ENCODE measurements at places on chromosomes 1 and 21.
A peak's percentile ranks its signal among the peaks of the same experiment; 100 is the strongest.

DNA sequence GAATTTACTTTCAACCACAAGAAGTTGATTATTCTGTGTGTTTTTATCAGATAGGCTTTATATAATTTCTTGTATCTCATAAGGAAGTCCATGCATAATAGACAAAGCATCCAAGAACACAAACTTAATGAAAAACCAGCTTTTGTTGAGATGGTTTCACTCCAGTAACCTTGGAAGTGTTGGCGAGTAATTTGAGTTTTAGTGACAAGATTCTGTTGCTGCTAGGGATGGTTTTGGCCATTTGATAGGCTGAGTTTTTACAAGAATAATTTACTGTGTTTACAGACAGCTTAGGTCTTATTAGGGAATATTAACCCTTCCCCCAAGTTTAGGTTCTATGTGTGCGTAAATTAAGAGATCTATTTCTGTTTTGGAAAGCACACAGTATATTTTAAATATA is 513.6 kb downstream of the USP25 start:
- no peak for DNase-seq

DNA sequence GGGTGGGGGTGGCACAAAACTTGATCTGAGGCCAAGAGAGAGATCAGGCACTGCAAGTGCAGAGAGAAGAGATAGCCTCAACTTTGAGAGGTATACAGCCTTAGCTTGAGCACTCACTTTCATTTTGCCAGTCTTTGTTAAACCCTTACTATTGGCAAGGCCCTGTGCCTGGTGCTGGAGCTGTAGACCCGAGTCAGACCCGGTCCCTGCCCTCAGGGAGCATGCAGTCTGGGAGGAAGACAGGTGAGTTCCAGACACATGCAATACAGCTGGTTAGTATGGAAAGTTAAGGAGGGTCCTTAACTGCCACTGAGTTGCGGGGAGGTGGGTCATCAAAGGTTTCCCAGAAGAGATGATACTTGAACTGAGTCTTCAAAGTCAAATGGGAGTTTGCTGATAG is 31.7 kb downstream of the RAB3B start:
- no peak for DNase-seq

DNA sequence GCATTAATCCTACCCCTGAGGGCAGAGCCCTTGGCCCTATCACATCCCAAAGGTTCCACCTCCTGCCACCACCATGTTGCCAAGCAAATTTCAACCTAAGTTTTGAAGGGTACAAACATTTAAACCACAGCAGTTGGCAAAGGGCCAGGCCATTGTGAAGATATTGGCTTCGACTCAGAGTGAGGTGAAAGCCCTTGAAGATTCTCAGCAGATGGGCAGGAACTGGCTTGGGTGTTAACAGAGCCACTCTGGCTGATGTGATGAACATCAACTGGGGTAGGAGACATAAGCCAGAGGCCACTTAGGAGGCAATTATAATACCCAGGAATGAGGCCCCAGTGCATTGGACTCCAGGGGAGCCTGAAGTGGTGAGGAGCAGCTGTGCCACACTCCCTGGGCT is 207.7 kb upstream of the KAZN start:
- DNase-seq = no peak

DNA sequence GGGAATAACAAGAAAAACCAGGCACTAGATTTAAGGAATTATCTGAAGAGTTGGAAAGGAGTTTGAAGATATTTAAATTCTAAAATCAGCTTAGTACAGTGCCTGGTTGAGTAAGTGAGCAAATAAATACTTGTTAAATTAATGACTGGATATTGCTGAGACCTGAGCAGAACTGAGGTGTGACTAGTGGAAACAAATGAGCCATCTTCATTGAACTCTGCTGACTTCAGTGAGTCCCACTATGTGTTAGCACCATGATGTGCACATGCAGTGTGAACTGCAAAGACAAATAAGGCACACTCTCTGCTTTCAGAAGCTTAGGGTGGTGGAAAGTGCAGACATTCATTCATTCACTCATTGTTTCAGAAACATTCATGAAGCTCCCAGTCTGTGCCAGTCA is 48.7 kb downstream of the ELAPOR1 start:
- DNase-seq = no peak

DNA sequence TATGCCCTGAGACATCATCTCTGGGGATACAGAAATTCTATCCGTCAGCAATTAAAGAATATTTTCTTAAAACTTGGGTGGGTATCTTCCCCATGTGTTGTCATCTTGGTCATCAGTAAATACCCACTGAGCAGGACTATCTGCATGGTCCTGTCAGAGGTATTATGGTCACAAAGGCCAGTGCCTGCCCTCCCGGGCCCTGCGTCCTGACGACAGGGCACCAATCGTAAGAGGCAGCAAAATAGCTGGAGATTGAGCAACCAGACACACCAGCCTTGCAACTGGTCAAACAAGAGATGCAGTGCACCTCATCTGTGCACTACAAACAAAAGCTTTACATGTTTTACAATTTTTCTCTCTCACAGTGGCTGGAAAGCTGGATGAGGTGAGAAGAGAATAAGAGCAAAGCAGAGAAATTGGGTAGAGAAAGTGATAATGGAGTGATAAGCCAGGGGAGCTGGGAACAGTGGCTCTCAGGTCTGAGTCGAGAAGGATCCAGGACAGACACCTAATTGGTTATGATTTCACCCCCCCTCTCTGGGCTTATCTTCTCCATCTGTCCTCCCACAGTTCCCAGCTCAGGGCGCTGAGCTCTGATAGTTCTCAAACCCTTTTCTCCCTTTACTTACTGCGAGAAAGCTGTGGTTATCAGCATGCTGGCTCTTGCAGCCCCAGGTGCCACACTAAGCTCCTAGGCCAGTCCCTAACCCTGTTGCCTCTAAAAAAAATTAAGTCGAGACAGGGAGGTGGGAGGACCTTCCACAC is 8.8 kb upstream of the SRP9 start:
- DNase-seq = no peak

GRCh38 chr1:191977874-191978506 is 180.3 kb upstream of the RGS18 start:
- DNase-seq = no peak

DNA sequence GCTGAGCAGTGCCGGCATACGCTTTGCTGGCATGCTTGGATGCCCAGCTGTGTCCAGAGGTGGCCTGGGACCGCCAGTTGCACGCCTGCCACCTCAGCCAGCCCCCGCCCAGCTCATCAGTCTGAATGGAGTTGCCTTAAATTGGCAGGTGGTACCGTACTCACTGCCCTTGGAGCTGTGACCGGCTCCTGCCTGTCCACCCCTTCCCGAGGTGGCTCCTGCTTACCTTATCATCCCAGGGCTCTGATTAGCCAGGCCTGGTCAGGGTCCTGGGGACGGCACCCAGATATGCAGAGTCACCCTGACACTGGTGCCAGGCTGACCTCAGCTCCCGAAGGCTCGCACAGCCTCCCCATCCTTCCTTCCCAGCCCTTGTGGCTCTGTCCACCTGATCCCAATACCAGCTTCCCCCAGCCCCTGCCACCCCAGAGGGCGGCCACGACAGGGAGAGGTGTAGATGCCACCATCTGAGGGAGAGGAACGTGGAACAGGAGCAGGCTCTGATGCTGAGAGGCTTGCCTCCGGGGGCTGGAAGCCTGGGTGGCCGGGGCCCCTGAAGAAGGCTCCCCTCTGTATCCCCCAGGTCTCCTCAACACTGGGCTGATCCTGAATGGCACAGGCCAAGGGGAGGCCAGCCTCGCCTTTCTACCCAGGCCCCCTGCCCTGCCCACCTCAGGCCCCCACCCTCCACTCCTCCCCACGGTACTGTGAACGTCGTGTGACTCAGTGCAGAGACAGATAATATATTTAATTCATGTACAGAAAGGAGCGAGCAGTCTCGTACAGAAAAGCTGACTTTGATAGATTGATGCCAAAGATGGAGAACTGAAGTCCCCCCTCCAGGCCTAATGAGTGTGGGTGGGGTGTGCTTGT is 27.8 kb downstream of the CDK18 start:
- DNase-seq = no peak

- DNase-seq = no peak
These were observed 10.8 kb upstream of the CDCP2 start for GRCh38 chr1:54163573-54163972.

GRCh38 chr1:235050911-235051360 is 77.7 kb downstream of the TOMM20 start:
- DNase-seq = no peak

DNA sequence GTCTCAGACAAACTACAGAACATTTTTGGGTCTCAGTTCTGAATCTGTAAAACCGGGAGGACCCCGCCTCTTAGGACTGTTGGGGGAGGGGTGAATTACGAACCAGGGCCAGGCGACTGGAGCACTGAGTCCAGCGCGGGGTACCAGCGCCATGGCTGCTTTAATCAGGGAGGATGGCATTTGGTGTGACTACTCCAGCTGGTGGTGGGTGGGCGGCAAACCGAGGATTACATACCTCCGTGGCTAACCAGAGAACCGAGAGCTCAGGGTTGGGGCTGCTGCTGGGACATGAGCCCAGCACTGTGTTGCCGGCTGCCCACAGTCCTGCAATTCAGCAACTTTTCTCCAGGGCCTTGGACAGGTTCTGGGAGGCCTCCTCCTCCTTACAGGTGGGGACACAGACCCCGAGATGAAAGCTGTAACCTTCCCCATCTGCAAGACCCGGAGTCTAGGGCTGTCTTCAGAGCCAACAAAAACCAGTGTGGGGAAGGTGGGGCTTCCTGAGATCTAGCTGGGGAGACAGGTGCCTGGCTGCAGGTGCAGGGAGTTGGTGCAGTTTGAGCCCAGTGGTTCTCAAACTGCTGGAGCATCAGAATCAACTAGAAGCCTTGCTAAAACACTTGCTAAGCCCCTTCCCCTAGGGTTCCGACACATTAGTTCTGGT is 273.5 kb downstream of the FOXD2 start:
- peak; percentile 53 for DNase-seq

GRCh38 chr1:69765951-69766350 is 198.2 kb downstream of the LRRC7 start:
- no peak for DNase-seq

- no peak for DNase-seq
These were observed 984.6 kb downstream of the ADGRL2 start for GRCh38 chr1:82785268-82785790.

- no peak for DNase-seq
These were observed 104.0 kb upstream of the PPM1J start for GRCh38 chr1:112818990-112819689.

DNA sequence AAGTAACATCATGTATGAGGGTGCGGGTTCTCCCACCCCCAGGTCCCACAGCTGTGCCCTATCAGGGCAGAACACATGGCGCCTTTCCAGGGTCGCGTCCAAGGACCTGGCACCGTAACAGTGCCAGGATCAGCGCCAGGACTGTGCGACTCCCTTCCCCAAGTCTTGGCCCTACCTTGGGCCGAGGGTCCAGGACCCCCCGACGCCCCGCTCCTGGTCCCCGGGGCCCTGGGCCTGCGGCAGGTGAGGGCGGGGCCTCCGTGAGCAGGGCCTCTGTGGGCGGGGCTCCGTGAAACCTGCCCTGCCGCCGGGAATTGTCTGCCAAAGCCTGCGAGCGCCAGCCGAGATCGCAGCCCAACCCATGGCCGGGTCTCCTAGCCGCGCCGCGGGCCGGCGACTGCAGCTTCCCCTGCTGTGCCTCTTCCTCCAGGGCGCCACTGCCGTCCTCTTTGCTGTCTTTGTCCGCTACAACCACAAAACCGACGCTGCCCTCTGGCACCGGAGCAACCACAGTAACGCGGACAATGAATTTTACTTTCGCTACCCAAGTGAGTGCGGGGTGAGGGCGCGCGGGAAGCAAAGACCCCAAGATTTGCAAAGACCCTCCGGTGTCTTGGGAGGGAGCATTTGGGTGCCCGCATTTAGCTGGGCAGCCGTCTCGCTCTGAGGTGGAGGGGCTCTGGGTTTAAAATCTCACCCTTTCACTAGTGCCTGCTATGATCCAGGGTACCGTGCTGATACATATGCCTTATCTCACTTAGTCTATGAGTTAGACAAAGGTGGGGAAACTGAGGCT is at the start of gene RHBG:
Gene RHBG (plus strand): TSS at position 323 of the 796 bp plus-strand sequence. CDS start 39 bp downstream, at position 362.
- DNase-seq = no peak

- DNase-seq = no peak
These were observed 40.6 kb upstream of the MARK1 start for GRCh38 chr1:220487297-220487820.

DNA sequence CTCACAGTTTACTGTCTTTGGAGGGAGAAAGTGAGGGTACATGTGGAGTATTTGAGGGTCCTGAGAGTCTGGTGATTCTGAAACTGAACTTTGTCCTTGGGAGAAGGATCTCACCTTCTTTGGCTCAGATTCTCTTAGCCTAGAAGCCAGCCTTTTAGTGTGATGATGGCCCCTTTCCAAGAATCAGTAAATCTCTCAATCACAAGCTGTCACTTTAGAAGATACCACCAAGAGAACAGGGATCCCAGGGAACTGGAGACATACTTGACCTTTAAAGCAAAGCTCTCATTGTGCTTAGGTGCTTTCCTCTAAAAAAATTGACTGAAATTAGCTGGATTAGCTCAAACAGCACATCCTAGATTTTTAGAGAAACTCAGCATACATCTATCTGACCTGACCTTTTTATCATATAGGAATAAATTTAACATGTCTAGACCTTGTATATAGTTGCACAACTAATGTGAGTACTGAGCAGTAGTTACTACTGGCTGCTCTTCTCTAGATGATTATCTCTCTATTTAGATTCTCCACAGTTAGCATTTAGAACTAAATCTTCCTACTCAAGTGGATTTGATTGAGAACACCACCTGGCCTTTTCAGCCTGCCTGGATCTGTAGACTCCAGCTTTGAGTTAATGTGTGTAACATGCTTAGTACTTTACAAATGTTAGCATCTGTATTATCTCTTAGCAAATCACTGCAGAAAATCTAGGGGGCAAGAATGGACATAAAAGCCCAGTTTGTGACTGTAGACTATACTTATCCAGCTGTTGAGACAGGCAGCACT is 157.7 kb downstream of the MAST2 start:
- DNase-seq = no peak

GRCh38 chr1:221994274-221994698 is 252.4 kb upstream of the DUSP10 start:
- DNase-seq = no peak

DNA sequence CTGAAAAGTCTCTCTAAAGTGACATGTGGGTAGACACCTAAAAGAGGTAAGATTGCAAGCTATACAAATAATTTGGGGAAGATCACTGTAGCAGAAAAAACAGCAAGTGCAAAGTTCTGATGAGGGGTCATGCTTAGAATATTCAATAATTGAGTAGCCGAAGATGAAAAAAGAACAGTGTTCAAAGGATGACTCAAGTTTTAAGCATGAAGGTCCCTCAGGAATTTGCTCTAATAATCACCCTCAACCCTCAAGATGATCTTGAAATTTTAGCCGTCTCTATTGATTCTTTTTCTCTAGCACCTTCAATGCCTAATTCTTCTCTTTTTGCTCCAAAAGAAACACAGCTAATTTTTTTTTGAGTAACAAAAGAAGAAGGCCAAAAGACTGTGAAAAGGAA is 190.6 kb upstream of the ZNHIT6 start:
- DNase-seq = no peak
